ENCODE measurements at places on chromosomes 5 and 9. TPM values are rescaled to one million over a fixed set of nuclear protein-coding genes. Genes with fewer than 3 reads are reported as not detected.

The PCDHGB2 gene
- 1.7 TPM for total RNA-seq

The C5orf34 gene
- 0.53 TPM for total RNA-seq

The TDRD7 gene
- 3.3 TPM for total RNA-seq

The SPATA31E1 gene
- not detected for total RNA-seq

The SQSTM1 gene
- 707 TPM for total RNA-seq

DNA sequence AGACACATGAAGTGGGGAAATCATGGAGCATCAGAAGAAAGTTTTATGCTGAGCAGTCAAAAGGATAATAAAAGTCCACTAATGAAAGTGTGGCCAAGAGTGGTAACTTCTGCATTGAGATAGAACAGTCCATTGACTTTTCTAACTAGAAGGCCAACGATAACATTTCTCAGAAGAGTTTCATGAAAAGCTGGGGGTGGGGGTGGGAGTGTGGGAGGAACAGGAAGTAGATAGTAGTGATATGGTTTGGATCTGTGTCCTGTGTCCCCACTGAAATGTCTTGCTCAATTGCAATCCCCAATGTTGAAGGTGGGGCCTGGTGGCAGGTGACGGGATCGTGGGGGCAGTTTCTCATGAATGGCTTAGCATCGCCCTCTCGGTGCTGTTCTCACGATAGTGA is 36.2 kb upstream of the SNAPC3 start:
- DNase-seq, result no peak
- no peaks in the 10 kb centered on the region for H3K4me1 ChIP-seq
- no peak overlapping the region for H3K27ac ChIP-seq
- no peaks in the 10 kb centered on the region for H3K36me3 ChIP-seq

The AGXT2 gene
- not detected for total RNA-seq

GRCh38 chr9:23088932-23089364 is 642.3 kb downstream of the DMRTA1 start:
- no peaks in the 10 kb centered on the region for H3K27me3 ChIP-seq
- H3K27ac ChIP-seq, result no peak overlapping the region
- no peak overlapping the region for H3K4me3 ChIP-seq
- no peaks in the 10 kb centered on the region for H3K36me3 ChIP-seq
- no peak for DNase-seq

- no peak overlapping the region for H3K27ac ChIP-seq
- no peaks in the 10 kb centered on the region for H3K4me1 ChIP-seq
- no peak for DNase-seq
- no peak overlapping the region for H3K4me3 ChIP-seq
- H3K36me3 ChIP-seq, result no peaks in the 10 kb centered on the region
- no peaks in the 10 kb centered on the region for H3K27me3 ChIP-seq
Measured at GRCh38 chr5:159951387-159951786, 35.1 kb downstream of the ADRA1B start.

The PFN3 gene
- not detected for total RNA-seq

GRCh38 chr5:148708854-148709253 is 54.5 kb upstream of the HTR4 start:
- no peak for DNase-seq
- no peak overlapping the region for H3K27ac ChIP-seq
- H3K4me1 ChIP-seq, result no peaks in the 10 kb centered on the region
- no peaks in the 10 kb centered on the region for H3K36me3 ChIP-seq
- H3K27me3 ChIP-seq, result no peaks in the 10 kb centered on the region
- H3K4me3 ChIP-seq, result no peak overlapping the region

DNA sequence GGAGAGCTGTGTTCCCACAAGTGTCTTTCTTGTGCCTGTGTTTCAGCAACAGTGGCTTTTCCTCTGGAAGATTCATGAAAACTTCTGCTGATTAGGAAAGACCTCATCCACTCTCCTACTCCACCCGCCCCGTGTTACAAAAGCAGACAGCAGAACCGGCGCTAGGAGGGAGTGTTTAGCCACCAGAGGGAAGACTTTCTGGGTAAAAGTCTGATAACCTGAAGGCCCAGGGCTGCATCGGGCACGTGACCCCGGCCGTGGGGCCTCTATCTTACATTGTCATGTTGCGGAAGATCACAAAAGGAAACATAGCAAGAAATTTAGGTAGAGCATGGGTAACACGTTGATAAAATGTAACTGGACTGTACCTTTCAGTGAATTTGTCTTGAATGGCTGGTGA is 32.0 kb upstream of the DMRT2 start:
- no peaks in the 10 kb centered on the region for H3K4me1 ChIP-seq
- no peak overlapping the region for H3K4me3 ChIP-seq
- no peaks in the 10 kb centered on the region for H3K36me3 ChIP-seq
- no peak for DNase-seq
- no peak overlapping the region for H3K27ac ChIP-seq

DNA sequence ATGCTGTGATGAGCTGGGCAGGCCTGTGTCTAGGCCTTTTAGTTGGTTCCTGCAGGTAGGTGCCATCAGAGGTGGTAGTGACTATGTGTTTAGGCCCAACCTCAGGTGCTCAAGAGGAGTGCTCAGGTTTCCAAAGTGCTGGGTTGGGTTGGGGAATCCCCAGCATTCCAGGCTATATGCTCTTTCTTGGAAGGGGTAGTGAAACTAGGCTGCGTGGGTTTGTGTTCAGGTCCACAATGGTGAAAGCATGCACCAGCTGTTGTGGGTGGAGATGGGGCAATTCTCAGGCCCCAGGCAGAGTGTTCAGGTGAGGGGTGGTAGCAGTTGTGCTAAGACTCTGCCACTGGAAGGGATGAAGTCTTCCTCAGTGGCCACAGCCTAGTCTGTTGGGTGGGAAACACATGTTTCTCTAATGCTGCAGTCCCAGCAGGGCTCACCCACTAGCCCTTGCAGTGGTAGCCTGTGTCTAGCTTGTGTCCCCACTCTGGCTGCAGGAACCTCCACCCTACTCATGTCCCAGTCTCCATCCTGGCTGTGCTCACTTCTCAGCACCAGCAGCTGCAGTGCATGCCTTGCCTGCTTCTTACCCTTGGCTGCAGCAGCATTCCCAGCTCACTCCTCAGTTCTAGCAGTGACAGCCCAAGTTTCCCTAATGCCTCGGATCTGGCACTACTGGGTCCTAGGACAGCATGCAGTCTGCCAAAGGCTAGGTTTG is 78.9 kb downstream of the FAM170A start:
- no peak for DNase-seq
- H3K27me3 ChIP-seq, result no peaks in the 10 kb centered on the region
- H3K36me3 ChIP-seq, result no peaks in the 10 kb centered on the region
- no peaks in the 10 kb centered on the region for H3K4me1 ChIP-seq

Data from psoas muscle (tissue), 8 donors.